ENCODE measurements at places on chromosomes 1 and 21.

GRCh38 chr1:20164694-20165202 is 21.1 kb upstream of the UBXN10 start:
- no peak for DNase-seq

GRCh38 chr1:94530373-94530878 is 11.1 kb downstream of the F3 start:
- no peak for DNase-seq

GRCh38 chr1:228317411-228317828 is 89.2 kb downstream of the TRIM11 start:
- DNase-seq, result no peak

- DNase-seq, result no peak
Measured at GRCh38 chr1:59156051-59156450, 140.8 kb upstream of the FGGY start.

GRCh38 chr1:110216844-110217444 is 6.8 kb downstream of the KCNC4 start:
- DNase-seq, result no peak

- DNase-seq, result no peak
Measured at GRCh38 chr1:237590386-237590785, 300.3 kb downstream of the ZP4 start.

GRCh38 chr1:26775666-26776065 is 12.1 kb upstream of the PIGV start:
- no peak for DNase-seq

GRCh38 chr1:83761167-83762038 is 237.5 kb downstream of the TTLL7 start:
- DNase-seq, result no peak

GRCh38 chr1:47821760-47822159 is 175.4 kb downstream of the TRABD2B start:
- DNase-seq, result no peak

Data from NCI-H1694 treated with DMSO at 0.1 percent for 48 hours (cell line).